Femur (tissue), 1 donor: ENCODE measurements at places on chromosomes 4 and X.

GRCh38 chr4:159232465-159233106 lies 129.7 kb downstream of the RAPGEF2 start:
- no peak for DNase-seq

GRCh38 chr4:38333219-38333618 lies 330.8 kb upstream of the KLF3 start:
- DNase-seq = no peak

DNA sequence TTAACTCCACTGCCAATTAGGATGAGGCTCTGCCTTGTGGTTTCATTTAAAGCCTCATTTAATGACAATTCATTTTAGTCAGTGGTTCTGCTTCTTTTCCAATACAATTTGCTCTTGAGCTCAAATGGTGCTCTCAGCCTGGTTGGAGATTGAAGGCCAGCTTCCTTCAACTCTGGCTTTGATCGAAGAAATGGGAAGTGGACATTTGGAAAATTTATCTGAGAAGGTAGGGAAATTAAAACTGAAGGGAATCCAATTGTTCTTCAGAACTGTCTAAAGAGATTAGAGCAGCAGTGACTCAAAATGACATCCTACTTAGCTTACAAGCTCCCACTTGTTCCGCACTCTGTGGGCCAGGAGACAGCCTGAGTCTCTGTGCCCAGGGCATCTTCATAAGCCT lies 206.8 kb downstream of the SMARCA1 start:
- DNase-seq = no peak

- DNase-seq = no peak
Observed at GRCh38 chrX:9492901-9493300, 28.0 kb downstream of the TBL1X start.

GRCh38 chr4:70901607-70901983 lies 574 bp upstream of the MOB1B start:
- DNase-seq = no peak
